Gastroesophageal sphincter (tissue), 4 donors: ENCODE measurements at places on chromosomes 13 and 19. TPM values are rescaled to one million over a fixed set of nuclear protein-coding genes. Genes with fewer than 3 reads are reported as not detected.

The ZNF667 gene
- total RNA-seq, result 3.9 TPM

The LHB gene
- total RNA-seq, result not detected

The ASF1B gene
- 1.2 TPM for total RNA-seq

The MBD3L1 gene
- total RNA-seq, result not detected

The SRRM5 gene
- total RNA-seq, result not detected

DNA sequence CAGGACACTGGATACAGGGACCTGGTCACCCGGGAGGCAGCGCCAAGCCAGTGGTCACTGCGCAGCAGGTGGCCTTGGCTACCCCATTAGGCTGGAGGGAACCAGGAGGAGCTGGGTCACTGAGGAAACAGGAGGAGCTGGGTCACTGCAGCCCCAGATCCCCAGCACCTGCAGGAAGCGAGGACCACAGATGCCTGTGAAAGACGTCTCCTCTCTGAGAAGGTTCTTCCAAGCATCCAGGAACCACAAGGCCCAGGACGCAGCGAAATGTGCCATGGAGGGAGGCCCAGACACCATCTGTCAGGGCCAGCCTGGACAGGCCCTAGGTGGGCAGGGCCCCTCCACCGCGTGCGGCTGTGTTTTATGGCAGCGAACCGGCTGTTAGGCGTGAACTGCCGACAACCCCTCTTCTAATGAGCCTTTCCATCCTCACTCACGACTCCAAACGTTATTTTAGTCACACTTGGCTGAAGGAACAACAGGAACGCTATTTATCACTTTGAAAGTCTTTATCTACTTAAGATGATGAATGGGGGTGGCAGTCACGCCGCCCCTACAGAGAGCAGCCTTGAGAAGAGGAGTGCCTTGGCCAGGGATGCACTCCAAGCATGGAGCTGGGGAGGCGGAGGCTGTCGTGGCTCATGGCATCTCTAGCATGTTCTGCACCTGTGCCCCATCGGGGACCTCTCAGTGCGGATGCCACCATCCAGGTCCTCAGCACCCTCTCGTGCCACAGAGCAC, 53.3 kb downstream of the CEBPG start:
- ATAC-seq, result no peak

- ATAC-seq, result no peak
Observed at GRCh38 chr13:48158290-48158689, 63.4 kb upstream of the MED4 start.

GRCh38 chr19:3670796-3671679, 29.2 kb downstream of the PIP5K1C start:
- peak; percentile 74 for ATAC-seq

DNA sequence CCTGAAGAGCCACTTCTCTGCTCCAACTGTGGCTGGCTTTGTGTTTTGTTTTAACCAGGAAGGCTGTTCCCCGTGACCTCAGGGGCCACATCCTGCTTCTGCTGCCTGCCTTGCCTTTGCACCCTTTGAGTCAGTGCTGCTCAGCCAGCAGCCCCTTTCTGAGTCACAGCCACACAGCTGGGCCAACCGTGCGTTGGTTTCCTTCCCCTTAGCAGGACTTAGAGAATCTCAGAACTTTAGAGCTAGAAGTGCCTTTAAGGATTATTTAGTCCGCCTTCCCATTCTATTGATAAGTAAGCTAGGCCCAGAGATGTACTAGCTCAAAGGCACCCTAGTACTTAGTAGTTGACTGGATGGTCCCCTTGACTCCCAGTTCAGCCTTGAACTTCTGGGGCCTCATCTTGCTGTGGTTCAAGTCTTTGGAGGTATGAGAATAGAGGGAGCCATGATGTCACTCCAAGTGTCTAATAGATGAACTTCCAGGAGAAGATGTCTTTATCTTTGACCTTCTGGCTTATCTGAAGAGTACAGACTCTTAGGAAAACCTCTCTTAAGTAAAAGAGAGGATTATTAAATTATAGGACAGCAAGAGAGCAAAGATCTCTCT, 8.0 kb downstream of the RGCC start:
- peak; percentile 57 for ATAC-seq

DNA sequence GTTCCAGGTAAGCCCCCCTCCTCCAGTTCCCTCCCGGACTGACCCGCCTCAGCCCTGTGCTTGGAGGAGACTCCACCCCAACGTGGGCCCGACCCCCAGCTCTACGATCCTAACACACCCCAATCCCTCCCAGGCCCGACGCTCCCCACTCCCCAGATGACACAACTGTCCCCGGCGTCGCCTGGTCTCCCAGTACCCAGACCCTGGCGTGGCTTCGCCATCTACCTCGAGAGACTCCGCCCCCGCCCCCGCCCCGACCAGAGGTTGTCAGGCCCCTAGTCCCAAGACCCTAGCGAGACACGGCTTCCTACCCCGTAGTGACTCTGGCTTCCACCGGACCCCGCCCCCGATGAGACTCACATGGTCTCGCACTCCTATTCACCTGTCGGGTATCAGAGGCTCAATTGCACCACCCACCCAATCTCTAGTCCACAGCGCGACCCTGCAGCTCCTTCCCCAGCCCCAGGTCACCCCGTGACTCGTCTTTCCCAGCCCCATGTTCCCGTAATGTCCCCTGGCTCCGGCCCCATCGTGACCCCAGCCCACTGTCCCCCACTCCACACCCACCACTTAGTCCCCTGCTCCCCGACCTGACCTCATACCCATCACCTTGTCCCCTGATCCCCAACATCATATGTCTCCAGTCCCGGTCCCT, 2.9 kb downstream of the CD37 start:
- no peak for ATAC-seq

GRCh38 chr19:42166316-42166715, 34.1 kb upstream of the POU2F2 start:
- ATAC-seq, result no peak

DNA sequence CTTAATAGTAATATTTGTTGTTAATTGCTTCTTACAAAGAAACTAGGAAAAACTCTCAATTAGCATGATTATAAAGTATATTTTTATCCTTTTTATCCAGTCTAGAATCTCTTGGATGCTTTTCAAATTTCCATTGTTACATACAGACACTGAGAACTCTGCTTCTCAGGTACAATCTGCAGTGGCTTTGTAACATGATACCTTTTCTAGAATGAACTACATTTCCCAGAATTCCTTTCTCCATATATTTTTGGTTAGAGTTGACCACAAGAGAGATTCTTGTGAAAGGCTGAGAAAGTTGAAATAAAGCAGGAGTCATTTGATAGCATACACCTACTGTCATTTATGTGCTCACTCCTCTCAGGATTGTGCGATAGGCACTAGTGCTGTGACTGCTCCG, 148.6 kb downstream of the SLITRK6 start:
- no peak for ATAC-seq

GRCh38 chr19:16773939-16774338, 54.3 kb downstream of the NWD1 start:
- no peak for ATAC-seq

GRCh38 chr13:60351326-60351725, 45.7 kb upstream of the TDRD3 start:
- no peak for ATAC-seq
